ENCODE measurements at places on chromosomes 3 and 15.
A peak's percentile ranks its signal among the peaks of the same experiment; 100 is the strongest.

GRCh38 chr15:85540085-85540797, 159.8 kb downstream of the AKAP13 start:
- DNase-seq: no peak
- H3K4me3 ChIP-seq: no peak overlapping the region
- H3K27me3 ChIP-seq: no peaks in the 10 kb centered on the region
- H3K36me3 ChIP-seq: no peaks in the 10 kb centered on the region

- no peaks in the 10 kb centered on the region for H3K36me3 ChIP-seq
- H3K27ac ChIP-seq: no peak overlapping the region
- no peaks in the 10 kb centered on the region for H3K27me3 ChIP-seq
- no peak overlapping the region for H3K4me3 ChIP-seq
These were observed 186.1 kb downstream of the FMN1 start for GRCh38 chr15:33008284-33008995.

GRCh38 chr3:69313251-69313650, 72.6 kb downstream of the FRMD4B start:
- peaks cover 4% of the 10 kb centered on the region for H3K36me3 ChIP-seq
- H3K27me3 ChIP-seq: no peaks in the 10 kb centered on the region
- no peaks in the 10 kb centered on the region for H3K4me1 ChIP-seq

DNA sequence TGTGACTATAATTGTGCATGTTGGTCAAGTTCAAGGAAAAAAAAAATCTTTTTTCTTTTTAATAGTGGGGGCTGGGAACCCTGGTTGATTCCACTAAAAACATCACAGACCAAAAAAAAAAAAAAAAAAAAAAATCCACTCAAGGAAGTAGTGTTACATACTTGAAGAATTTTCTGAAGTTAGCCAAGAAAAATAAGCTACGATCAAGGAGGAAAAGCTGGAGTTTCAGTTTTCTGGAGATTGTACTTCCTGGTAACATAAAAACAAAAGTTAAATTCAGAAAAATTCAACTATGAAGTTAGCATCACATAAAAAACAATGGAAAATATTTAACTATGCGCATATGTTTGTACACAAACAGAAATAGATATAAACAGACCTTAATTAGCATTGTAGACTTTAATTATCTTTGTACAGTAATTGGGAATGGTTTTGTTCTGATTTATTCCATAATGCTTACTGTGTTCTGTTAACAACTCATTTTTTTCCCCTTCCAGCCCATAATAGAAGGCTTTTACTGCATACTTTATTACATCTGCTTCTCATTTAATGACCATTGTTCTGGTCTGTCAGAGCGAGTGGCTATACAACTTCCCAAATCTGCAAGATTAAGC, 194.3 kb downstream of the RORA start:
- peaks cover 8% of the 10 kb centered on the region for H3K4me1 ChIP-seq
- DNase-seq: peak; percentile 77
- H3K27ac ChIP-seq: no peak overlapping the region
- no peak overlapping the region for H3K4me3 ChIP-seq
- no peaks in the 10 kb centered on the region for H3K27me3 ChIP-seq

- no peak overlapping the region for H3K4me3 ChIP-seq
- H3K27ac ChIP-seq: no peak overlapping the region
- H3K36me3 ChIP-seq: no peaks in the 10 kb centered on the region
- no peaks in the 10 kb centered on the region for H3K27me3 ChIP-seq
- no peak for DNase-seq
These were observed 14.1 kb downstream of the TTC21A start for GRCh38 chr3:39121621-39122020.

All from kidney (tissue), 22 donors.